EH (cell line): ENCODE measurements at places on chromosomes 1 and 21.

- no peak for DNase-seq
Observed at GRCh38 chr21:46442938-46443337, 15.8 kb upstream of the DIP2A start.

- DNase-seq: peak; percentile 69
Observed at GRCh38 chr21:15000081-15000480, 64.7 kb downstream of the NRIP1 start.

GRCh38 chr1:220652995-220653394 is 37.2 kb upstream of the C1orf115 start:
- DNase-seq: no peak

GRCh38 chr21:29064850-29065481 is 8.5 kb downstream of the CCT8 start:
- DNase-seq: no peak

GRCh38 chr1:235468004-235468403 is 36.2 kb downstream of the B3GALNT2 start:
- no peak for DNase-seq

DNA sequence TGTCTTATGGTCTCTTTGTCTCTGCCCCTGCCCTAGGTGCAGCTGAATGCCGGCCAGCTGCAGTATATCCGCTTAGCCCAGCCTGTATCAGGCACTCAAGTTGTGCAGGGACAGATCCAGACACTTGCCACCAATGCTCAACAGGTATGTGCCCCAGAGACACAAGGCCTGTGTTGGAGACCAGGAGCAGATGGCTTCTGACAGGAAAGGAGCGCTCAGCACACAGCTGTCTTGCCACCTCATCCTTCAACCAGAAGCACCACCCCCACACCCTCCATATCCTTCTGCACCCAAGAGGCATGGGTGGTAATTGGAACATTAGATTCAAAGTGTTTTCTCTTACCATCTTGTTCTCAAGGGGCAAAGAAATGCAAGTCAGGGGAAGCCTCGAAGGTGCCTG is 17.0 kb upstream of the KCNQ4 start:
- DNase-seq: no peak

GRCh38 chr1:32335535-32335789 is 571 bp downstream of the MARCKSL1 start:
- no peak for DNase-seq

- no peak for DNase-seq
Observed at GRCh38 chr1:51950701-51951100, 39.8 kb downstream of the RAB3B start.

GRCh38 chr1:44645476-44646244 is 28.6 kb downstream of the TMEM53 start:
- no peak for DNase-seq

GRCh38 chr1:180610556-180611015 is 21.2 kb upstream of the XPR1 start:
- DNase-seq: peak; percentile 40

DNA sequence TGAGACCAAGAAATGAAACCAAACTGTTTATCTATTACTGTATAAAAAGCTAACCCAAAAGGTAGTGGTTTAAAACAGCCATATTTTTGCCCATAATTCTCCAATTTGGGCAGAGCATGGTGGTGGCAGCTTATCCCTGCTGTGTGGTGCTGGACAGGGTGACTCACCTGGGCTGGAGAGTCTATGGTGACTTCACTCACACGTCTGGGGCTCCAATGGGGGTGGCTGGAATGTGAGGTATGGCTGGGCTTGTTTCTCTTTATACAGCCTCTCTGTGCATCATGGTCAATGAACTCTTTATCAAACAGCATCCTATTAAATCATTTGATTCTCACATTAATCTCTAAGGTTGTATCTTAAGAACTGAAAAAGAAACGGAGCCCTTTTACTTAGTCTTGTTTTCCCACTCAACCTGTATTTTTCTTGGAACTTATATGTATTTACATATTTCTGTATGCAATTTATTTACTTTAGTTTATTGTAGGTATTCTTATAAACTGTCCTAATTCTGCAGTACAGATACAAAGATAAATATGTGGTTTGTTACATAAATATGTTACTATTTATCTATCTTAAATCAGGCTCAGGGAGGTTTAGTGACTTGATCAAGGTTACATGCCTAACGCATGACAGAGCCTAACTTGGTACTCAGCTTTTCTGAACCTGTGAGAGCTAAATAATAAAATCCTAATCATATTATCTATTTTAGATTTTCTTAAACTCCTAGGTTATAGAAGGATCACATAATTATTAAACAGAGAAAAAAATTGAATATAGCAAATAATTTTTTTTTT is 37.5 kb upstream of the WLS start:
- DNase-seq: peak; percentile 56

DNA sequence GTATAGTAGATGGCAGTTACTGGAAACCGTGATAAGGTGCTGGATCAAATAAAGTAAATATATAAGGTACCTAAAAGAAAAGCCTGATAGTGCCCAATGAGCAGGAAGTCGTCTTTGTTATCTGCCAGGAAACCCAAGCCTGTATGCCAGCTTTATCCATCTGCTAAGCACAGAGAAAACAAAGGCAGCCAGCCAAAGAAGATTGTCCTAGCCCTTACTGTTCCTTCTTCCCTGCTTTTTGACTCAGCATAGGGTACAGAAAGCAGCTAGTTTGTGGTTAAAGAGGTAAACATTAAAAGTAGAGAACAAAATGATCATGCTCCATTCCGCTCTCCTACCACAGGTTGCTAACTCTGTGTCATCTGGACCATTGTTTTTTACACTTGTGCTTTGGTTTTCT is 10.1 kb downstream of the KRTAP22-2 start:
- no peak for DNase-seq

- DNase-seq: no peak
Observed at GRCh38 chr21:36178349-36178748, 21.7 kb downstream of the DOP1B start.

DNA sequence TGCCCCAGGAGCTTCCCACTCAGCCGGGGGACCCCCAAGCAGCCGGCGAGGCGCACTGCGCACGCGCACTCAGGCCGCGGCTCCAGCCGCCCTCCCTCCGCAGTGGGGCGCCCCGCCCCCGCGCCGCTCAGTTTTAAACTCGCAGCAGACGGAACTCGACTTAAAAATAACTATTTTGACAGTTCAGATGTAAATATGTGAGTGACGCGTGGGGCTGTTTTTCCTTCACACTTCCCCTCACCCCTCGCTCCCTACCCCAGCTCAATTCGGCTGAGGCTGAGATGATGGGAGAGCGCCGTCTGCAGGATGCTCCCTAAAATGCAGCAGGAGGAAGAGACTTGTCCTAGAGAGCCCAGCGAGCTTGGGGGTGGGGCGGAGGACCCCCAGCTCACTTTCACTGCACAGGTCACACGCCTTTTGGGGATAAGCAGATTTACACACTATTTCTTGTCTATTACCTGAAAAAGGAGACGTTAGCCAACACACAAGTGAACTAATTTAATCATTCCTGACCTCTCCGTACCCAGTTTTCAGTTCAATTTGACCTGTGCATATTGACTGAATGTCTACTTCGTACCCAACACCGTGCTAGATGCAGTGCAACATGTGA is 8.9 kb upstream of the LEMD1 start:
- peak; percentile 42 for DNase-seq

GRCh38 chr1:31661856-31662255 is 17.2 kb upstream of the PEF1 start:
- no peak for DNase-seq

GRCh38 chr1:182972829-182973228 is 19.9 kb upstream of the SHCBP1L start:
- DNase-seq: no peak

DNA sequence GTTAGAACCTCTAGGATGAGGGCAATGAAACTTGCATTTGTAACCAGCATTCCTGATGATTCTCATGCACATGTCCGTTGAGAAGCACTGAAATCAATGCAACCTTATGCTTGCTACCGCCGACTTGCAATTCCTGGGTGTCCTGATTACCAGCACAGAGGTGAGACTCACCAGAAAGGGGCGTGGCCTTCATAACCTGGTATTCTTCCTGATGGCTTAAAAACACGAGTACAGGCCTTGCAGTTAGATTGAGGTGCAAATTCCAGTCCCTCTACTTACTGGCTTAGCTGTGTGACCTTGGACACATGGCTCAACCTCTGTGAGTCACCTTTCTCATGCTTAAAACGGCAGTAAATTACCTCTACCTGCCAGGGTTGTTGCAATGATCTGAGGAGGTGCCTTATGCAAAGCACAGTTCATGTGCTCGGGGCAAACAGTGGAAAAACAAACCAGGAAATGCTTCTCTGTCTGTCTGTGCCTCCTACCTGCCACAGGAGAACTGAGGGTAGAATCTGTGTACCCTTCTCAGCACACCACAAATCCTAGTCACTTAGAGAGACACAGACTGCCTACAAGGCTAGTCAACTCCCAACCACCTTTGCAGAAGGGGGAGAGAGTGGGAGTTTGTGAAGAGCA is 39.1 kb upstream of the ECE1 start:
- DNase-seq: no peak

DNA sequence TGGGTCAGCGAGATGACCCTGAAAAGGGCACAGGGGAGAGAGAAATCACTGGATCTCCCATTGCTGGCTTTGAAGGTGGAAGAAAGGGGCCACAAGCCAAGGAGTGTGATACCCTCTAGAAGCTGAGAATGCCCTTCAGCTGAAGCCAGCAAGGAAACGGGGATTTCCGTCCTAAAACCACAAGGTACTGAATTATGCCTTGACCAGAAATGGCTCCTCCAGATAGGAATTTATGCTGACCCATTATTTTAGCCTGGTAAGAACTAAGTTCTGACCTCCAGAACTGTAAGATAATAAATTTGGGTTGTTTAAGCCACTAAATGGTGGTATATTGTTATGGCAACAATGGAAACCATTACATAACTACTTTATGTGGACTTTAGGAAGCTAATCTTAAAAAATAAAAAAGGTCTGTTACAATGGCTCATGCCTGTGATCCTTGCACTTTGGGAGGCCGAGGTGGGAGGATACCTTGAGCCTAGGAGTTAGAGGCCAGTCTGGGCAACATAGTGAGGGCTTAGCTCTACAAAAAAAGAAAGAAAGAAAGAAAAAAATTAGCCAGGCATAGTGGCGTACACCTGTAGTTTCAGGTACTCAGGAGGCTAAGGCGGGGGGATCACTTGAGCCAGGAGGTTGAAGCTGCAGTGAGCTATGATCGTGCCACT is 3.6 kb upstream of the H6PD start:
- DNase-seq: no peak

DNA sequence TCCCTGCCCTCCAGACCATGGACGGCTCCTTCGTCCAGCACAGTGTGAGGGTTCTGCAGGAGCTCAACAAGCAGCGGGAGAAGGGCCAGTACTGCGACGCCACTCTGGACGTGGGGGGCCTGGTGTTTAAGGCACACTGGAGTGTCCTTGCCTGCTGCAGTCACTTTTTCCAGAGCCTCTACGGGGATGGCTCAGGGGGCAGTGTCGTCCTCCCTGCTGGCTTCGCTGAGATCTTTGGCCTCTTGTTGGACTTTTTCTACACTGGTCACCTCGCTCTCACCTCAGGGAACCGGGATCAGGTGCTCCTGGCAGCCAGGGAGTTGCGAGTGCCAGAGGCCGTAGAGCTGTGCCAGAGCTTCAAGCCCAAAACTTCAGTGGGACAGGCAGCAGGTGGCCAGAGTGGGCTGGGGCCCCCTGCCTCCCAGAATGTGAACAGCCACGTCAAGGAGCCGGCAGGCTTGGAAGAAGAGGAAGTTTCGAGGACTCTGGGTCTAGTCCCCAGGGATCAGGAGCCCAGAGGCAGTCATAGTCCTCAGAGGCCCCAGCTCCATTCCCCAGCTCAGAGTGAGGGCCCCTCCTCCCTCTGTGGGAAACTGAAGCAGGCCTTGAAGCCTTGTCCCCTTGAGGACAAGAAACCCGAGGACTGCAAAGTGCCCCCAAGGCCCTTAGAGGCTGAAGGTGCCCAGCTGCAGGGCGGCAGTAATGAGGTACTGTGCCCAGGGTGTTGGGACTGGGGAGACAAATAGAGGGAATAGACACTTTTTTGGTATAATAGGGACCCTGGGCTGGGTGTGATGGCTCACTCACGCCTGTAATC is 1.0 kb downstream of the ZBTB48 start:
- DNase-seq: peak; percentile 26

DNA sequence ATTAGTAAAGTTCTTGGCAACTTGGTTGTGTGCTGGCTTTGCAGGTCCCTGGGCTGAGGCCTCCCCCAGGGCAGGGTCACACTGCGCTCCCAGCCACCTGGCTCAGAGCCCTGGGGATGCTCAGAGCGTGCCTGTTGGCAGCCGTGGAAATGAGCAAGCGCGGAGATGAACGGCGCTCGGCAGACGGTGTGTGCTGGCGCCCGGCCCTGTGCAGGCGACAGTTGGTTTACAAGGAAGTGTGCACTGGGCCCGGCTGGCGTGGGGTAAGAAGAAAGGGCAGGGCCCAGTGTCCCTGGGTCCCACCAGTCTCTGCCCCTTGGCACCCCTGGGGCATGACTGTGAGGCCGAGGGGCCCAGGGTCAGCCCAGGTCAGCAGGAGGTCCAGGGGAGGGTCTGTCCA is 25.7 kb upstream of the PEX10 start:
- DNase-seq: no peak

DNA sequence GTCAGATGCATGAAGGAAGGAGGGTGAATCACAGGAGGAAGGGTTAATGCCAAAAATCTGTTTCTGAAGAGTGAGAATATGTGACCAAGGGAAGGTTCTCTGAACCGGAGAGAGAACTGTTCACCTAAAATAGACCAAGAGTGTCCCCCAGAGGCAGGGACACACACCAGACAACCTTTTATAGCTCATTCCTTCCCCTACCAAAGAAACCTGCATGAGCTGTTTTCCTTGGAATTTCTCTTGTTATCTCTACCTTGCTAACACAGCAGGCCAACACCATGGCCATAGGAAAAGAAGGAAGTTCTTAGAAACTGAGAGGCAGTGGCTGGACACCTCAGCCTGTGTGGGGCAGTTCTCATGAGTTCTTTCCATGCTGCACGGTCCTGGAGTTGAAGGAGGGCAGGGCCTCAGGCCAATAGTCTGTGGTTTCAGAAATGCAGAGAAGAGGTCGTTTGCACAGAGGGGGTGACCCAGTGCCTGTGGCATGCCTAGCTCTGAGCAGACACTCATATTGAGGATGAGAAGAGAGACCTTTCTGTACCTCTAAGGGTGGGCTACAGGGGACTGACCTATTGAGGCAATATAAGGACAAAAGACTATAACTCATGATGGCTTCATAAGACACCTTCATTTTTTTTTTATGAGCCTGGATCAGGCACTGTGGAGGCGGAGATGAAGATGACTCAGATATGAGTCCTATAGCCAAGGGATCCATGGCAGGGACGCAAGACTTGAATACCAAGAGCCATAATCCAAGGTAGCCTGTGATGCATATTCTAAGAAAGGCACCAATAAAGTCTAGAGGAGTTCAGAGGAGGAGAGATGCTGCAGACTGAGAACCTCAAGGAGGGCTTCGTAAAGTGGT is 39.4 kb downstream of the IGFN1 start:
- DNase-seq: peak; percentile 74
